ENCODE measurements at places on chromosomes 11 and 22.
A peak's percentile ranks its signal among the peaks of the same experiment; 100 is the strongest.

DNA sequence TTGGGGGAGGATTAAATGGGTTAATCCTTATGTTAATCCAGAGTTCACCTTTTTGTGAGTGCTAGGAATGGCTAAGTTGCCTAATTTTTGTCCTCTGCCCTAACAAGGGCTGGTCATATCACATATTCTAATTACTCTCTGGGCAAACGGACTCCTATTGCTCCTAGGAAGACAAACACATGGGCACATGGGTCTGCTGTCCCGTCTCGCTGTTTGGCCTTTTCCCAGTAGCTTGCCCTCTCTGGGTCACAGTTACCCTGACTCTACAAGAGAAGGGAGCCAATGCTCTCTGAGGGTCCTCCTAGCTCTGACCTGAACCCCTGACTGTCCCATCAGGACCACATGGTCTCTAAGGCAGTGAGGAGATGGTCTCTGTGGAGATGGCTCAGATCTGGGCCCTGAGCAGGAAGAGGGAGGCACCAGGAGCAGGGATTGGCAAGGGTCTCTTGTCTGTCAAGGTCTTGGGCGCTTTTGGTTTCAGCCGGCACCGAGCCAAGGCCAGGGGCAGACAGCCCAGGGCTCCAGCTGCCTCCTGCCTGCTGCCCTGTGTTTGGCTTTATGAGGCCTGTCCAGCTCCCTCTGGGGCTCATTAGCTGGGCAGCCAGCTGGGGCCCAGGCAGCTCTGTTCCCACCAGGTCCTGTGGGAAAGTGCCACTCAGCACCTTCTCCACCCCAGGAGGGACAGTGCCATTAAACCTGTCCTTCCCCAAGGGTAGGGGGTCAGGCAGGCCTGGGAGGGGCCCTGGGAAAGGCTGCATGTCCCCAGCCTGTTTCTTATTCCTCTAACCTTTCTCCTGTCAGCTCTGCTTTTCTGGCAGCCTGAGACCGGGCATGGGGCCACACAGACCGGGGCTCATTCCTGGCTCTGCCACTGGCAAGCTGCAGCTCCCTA is 559.9 kb downstream of the MN1 start:
- no peak for DNase-seq

DNA sequence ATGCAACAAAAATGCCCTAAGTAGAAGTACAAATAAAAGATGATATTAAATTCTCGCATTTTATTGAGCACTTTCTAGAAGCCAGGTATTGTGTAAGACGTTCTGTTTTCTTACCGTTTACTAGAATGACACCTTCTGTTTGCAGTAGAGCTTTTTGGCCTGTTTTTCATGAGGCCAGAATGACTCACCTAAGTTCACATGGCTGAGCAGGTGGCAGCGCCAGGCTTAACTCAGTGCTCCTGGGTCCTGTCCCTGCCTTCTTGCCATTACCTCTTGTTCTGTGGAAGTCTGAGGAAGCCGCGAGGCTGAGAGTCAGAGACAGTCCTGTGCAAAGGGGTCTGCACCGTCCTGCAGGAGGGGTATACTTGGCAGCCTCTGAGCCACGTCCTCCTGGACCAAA is 113.8 kb downstream of the ATXN10 start:
- DNase-seq = no peak

GRCh38 chr11:119791701-119792151 is 62.7 kb upstream of the NECTIN1 start:
- no peak for DNase-seq

DNA sequence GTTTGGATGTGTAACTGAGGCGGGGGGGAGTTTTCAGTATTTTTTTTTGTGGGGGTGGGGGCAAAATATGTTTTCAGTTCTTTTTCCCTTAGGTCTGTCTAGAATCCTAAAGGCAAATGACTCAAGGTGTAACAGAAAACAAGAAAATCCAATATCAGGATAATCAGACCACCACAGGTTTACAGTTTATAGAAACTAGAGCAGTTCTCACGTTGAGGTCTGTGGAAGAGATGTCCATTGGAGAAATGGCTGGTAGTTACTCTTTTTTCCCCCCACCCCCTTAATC is 2.3 kb downstream of the MALAT1 start:
- DNase-seq = no peak

DNA sequence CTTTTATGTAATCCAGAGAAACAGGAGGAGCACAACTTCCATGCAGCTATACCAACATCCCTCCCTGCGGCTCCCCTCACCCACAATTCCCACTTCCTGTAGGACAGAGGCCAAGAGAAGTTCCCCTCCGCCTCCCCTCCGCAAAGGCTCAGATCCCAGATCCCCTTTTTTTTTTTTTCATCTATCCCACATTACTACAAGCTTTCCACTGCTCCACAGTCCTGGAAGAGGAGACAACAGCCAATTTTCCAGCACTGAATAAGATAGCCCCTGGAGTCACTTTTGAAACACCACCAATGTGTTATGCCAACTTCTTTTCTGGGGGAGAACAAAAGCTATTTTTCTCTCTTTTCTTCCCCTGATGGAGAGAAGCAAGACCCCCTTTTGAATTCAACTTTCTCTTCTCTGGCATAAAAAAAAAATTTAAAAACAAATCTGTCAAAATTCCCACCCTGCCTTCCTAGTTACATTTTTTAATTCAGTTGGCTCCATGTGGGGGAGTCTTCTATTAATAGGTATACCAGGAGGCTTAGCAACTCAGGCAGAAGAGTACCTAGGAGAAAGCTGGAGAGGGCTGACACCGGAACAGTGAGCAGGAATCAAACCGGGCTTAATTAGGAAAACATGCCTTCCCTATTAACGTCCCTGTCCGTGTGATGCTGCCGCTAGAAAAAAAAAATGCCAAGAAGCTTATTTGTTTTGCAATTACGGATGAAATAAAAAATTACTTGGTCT is 543.4 kb downstream of the BUD13 start:
- no peak for DNase-seq

DNA sequence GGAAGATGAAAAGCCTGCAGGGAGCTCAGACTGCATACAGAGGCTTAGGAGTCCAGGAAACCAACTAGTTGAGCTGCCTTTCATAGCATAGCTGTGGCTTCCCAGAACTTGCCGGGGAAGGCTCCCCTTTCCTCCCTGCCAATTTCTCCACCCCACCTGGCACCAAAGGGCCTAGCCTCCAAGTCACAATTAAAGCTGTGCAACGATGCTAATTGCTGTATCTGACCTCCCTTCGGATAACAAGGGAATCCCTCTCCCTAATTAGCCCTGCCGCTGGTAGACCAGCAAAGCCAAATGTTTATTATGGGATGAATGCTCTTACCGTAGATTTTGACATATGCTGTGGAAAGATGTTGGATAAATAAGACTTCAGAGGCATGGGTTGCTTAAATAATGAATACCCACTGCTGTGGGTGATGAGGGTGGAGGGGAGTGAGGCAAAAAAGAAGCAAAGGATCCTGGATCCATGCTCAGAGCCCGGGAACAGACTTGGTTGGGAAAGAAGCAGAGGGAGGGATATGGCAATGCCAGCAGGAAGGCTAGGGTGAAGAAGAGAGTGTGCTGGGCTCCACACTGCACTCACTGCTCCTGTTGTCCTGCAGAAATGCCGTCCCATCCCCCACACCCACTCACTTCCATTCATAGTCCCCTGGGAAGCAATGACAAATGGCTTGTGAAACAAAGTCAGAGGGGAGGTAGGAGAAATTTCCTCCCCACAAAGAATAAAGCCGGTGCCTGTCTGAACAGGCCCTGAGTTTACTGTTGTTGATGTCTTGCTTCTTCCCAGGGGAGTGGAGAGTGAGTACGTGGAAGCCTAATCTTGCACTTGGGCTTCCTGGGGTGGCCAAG is 608.1 kb upstream of the CADM1 start:
- DNase-seq = no peak

DNA sequence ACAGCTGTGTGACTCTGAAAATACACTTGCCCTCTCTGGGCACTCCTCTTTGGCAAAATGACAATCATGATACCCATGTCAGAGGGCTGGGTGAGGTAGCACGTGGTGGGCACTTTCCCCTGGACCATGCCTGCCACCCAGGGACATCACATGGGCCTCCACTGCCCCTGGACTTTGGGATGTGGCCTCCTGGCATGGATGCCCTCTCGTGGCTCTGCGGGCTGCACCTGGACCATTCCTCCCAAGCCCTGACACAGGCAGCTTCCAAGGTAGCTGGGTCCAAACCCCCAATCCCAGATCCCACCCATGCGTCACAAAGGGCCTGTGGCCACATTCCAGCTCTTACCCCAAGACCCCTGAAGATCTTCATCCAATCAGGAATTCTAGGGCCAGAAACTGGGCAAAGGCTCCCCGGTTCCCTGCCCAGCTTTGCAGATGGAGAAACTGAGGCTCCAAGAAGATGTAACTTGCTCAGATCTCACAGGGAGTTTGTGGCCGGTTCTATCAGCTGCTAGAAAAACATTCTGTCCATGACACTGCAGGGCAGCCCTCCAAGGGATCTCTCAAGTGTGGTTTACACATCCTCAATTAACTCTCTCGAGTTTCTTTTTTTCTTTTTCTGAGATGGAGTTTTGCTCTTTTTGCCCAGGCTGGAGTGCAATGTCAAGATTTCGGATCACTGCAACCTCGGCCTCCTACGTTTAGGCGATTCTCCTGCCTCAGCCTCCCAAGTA is 35.4 kb upstream of the CYB5R3 start:
- DNase-seq = peak; percentile 15

GRCh38 chr11:24413391-24413790 is 83.5 kb upstream of the LUZP2 start:
- DNase-seq = no peak

DNA sequence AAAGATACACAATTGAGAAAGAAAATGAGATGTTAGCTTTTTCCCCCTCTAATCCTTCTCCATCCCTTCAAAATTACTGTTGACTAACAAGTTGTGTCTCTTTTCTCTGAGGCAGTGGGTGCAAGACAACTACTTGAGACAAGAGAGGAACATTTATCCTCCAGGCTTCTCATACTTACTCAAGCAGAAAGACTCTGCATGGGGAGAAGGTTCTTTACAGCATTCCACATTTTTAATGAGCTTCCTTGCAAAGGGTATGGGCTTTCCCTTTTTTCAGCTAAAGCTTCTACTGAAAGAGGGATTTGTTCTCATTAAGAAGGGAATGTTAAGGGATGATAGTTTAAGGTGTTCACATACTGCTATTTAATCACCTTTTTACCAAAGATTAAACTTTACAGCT is 47.8 kb downstream of the PAX6 start:
- no peak for DNase-seq
